Endothelial cell of umbilical vein (primary cell): ENCODE measurements at places on chromosomes 12 and 14. TPM values are rescaled to one million over a fixed set of nuclear protein-coding genes. Genes with fewer than 3 reads are reported as not detected.

The CAPZA3 gene
- total RNA-seq, result not detected in 2 replicates

The TAS2R7 gene
- total RNA-seq, result not detected in 2 replicates

DNA sequence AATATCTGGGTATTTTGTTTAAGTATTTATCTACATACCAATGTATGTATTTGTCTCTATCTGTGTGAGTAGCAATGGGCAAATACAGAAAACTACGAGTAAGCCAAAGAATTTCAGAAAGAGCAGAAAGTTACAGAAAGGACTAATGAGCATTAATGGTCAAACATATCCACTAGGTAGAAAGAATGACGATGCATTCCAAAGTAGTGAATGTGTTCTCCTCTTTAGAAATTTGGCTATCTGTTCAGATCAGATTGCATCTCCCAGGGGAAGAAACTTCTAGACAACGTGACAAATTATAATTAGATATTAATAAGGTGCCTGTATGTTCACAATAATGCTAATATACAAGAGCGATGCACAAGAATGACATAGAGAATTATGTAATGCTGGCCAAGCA, 194.5 kb upstream of the GZMB start:
- no peak for DNase-seq

GRCh38 chr14:76204461-76205230, 52.9 kb downstream of the GPATCH2L start:
- DNase-seq, result no peak

The CGRRF1 gene
- total RNA-seq, result 15.7 and 15.8 TPM in 2 replicates

The ACRBP gene
- total RNA-seq, result 0.97 and 1.3 TPM in 2 replicates

DNA sequence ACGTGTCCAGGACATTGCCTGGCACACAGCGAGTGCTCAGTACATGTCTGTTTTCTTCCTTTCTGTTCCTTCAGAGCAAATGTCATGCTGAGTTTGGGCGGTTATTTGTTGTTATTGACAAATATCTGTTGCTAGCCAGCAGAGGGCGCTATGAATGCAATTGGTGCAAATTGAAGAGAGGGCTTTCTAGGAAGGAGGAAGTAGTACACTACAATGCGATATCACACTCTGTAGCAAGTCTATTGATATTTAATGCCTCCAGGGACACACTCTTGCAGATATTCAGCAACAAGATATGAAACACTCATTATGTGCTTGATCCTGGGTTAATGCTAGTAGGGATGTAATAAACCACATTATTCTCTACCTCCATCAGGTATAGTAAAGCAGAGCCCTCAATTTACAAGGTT, 267.3 kb upstream of the SRRM4 start:
- DNase-seq, result no peak

The RD3L gene
- not detected in 2 replicates for total RNA-seq

GRCh38 chr14:85439696-85440328, 90.1 kb upstream of the FLRT2 start:
- peak; percentile 42 for DNase-seq

DNA sequence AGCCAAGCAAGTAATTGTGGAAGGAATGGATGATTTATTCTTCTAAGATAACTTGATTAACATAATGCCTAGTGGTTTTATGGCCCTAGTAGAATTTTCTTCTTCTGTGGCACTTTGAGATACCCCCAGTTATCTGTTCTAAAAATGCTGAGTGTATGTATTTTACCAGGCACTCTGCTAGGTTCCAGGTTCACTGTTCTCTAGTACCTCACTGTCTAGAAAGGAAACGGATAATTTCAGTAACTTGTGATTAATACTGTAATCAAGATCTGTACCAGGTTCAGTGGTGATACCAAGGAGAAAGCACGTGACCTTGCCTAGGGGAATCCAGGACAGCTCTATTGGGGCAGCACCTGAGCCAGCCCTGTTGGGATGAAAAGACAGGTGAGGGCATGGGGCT, 8.0 kb downstream of the ANO6 start:
- DNase-seq, result no peak

DNA sequence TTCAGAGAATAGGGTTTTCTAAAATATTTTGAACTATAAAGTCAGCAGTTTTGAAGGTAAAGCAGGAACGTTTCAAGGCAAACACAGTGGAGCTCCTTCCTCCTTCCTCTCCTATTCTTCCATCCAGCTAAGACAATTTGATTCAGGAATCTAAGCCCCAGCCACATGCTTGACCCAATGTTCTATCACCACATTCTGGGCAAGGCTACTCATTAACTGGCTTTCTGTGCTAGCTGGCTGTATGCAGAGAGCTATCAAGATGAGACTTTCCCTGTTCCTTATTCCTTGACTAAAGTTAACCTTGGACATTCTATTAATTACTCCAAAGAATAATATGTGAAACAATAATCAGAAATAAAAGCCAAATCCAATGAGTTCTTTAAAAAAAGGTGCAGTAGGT, 266.9 kb downstream of the NOVA1 start:
- no peak for DNase-seq

DNA sequence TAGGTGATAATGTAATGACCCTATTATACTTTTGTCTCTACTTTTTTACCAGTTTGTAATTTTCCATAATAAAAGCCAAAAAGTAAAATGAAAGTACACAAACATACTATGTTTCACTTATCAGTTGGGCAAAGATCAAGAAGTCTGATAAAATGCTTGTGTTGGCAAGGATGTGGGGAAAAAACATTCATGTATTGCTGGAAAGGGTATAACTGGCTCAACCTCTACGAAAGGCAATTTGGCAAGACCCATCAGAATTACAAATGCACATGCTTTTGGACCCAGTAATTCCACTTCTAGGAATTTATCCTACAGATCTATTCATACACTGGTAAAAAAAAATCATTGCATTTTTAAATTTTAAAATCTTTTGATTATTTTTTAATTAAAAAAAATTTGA, 68.0 kb downstream of the SPTB start:
- DNase-seq, result peak; percentile 67

The AICDA gene
- total RNA-seq, result not detected in 2 replicates

DNA sequence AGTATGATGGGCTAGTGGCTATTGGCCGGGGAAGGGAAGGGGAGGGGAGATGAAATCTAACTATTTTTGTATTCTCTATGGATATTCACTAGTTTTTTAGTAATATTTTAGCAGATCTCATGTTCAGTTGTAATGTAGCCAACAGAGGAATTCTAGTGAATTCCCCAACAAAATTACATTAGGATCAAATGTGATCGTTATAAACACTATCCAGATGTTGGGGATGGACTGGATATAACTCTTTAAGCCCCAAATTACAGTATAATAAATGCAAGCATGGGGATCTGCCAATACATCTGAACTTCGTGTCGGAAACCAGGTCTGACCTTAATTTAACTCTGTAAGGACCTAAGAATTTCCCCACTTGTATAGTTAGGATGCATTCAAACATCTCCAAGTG, 21.5 kb downstream of the LLPH start:
- no peak for DNase-seq

GRCh38 chr12:2696136-2696535, 98.6 kb upstream of the FKBP4 start:
- no peak for DNase-seq

The PCED1B gene
- total RNA-seq, result 1.5 and 2.6 TPM in 2 replicates

DNA sequence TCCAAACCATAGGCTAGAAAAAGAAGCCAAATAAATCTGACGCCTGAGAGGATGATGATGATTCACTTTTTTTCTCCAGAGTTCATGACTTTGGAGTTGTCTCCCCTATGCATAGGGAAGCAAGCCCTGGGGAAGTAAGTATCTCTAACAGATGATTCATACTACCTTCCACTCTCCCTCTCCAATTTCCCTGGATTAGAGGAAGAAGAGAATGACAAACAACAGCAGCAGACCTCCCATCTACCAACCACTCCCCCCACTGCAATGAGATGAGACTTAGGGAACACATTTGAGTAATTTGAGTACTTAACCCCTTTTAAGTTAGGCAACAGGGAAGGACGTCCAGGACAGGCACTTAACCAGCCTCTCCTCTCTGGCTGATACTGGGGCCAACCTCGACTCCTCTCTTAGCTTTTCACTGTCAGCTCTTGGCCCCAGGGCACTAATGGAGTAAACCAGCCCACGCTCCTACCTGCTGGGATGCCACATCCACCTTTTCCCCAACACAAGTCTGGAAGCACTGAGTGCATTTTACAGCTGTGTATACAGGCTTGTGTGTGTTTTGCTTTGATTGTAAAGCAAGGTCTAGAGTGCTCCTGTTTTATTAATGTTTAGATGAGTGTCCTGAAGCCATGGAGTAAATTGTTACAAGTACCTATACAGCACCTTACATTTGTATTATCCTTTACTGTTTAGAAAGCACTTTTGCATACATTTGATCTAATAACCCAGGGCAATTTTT, 180.7 kb downstream of the PHLDA1 start:
- no peak for DNase-seq

DNA sequence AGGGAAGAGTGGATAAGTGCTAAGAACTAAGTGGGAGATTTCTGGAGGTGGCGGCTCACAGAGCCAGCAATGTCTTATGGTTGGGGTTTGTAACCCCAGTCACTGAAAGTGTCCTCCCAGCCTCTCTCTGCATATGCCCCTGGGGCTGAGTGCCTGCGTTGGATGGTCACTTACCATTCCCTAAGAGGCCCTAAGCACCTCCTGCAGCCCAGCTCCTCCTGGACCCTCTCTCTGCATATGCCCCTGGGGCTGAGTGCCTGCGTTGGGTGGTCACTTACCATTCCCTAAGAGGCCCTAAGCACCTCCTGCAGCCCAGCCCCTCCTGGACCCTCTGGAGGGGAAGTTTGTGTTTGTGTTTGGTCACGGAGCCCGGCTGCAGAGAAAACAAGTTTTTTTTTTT, 425.8 kb downstream of the TMEM121 start:
- DNase-seq, result no peak

GRCh38 chr12:71626768-71627167, 36.9 kb downstream of the ZFC3H1 start:
- DNase-seq, result peak; percentile 85

GRCh38 chr12:78584695-78585094, 279.9 kb upstream of the SYT1 start:
- no peak for DNase-seq

GRCh38 chr12:71664411-71665089, 449 bp downstream of the THAP2 start:
- DNase-seq, result no peak

DNA sequence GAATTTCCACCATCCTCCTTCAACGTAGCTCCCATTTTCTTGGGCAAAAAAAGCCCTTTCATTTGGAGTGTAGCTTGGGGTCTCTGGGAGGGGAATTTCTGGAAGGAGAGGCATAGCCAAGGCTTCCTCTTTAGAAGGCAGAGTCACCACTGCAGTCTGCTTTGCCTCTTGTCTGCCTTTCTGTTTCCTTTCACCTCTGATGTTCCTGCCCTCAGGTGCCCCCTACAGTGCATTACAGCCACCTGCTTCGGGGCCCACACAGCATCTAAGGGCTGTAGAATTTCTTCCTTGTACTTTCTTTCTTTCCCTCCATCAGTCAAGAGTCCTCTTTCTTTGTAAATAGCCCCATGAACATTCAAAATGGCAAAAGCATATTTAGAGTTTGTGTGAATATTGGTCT, 1313.9 kb downstream of the TMEM121 start:
- DNase-seq, result no peak

The CLEC4C gene
- total RNA-seq, result not detected in 2 replicates

- peak; percentile 76 for DNase-seq
Measured at GRCh38 chr14:35400648-35401421, 3.7 kb downstream of the NFKBIA start.

DNA sequence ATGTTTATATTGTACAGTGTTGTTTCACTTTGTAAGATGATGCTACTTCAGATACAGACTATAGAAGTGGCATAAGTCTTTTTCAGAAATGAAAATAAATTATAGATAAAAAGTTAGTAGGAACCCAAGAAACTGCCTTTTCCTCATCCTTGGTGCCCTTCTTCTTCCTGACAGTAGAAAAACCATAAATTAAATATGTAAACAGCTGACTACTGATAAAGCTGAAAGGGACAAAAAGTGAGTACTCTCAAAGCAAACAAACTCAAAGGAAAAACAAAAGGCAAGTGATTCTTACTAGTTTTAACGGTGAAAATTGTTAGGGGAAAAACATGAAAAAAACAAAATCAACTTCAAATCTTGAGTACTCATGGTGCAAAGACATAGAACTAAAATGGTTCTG, 8.6 kb upstream of the C12orf50 start:
- DNase-seq, result no peak

- DNase-seq, result peak; percentile 31
Measured at GRCh38 chr14:99389174-99389826, 91.4 kb downstream of the SETD3 start.

GRCh38 chr14:58118097-58118815, 33.8 kb downstream of the ARMH4 start:
- no peak for DNase-seq

GRCh38 chr14:83779266-83779665, 1750.7 kb upstream of the FLRT2 start:
- peak; percentile 38 for DNase-seq

GRCh38 chr12:2933586-2933985, 25.6 kb upstream of the TEAD4 start:
- no peak for DNase-seq

The KRT5 gene
- 0.72 and 0.86 TPM in 2 replicates for total RNA-seq

The TULP3 gene
- 30.8 and 32.9 TPM in 2 replicates for total RNA-seq
